ENCODE measurements at places on chromosomes 13 and 19. TPM values are rescaled to one million over a fixed set of nuclear protein-coding genes. Genes with fewer than 3 reads are reported as not detected.

SMIM24 gene
- total RNA-seq, result not detected

DNA sequence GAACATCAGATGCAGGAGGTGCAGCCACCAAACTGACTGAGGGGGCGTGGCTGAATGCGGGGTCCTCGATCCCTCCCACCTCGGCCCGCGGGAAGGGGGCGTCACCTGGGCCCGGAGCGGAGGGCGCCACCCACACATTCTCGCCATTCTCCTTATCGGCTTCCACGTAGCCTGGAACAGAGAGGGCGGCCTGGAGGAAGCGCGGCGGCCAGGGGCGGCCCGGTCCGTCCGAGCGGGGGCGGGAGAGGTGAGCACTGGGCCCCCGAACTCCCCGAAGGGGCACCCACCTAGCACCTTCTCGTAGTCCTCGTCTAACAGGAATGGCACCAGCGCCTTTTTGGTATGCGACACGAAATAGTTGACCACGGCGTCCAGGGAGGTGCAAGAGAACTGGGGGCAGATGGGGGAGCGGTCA, 11.8 kb downstream of the STAP2 start:
- peaks cover 22% of the 10 kb centered on the region for H3K27me3 ChIP-seq
- peaks cover 3% of the 10 kb centered on the region for H3K4me1 ChIP-seq
- peak overlapping the region; percentile 81 for H3K4me3 ChIP-seq
- no peak overlapping the region for H3K27ac ChIP-seq

DNA sequence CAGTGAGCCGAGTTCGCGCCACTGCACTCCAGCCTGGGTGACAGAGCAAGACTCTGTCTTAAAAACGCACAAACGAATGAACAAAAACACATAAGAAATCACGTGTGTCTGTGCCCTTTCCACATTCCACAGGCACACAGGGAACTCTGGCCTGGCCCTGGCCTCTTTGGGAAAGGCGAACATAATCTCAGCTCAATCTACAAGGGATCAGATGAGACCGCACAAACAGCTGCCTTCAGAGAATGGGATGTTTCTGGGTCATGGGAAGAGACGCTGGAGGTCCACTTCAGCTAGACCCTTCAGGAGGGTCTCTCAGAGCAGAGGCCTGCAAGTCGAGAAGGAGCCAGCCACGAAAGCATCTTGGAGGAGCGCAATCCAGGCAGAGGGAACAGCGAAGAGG, 6.3 kb upstream of the CRTC1 start:
- no peak overlapping the region for H3K4me3 ChIP-seq
- no peaks in the 10 kb centered on the region for H3K36me3 ChIP-seq
- peaks cover 1% of the 10 kb centered on the region for H3K27me3 ChIP-seq
- no peak overlapping the region for H3K27ac ChIP-seq
- DNase-seq, result no peak
- peaks cover 6% of the 10 kb centered on the region for H3K4me1 ChIP-seq

- H3K36me3 ChIP-seq, result peaks cover 22% of the 10 kb centered on the region
- peaks cover 17% of the 10 kb centered on the region for H3K27me3 ChIP-seq
- H3K27ac ChIP-seq, result no peak overlapping the region
- no peak overlapping the region for H3K4me3 ChIP-seq
- H3K4me1 ChIP-seq, result peaks cover 9% of the 10 kb centered on the region
Measured at GRCh38 chr19:51701468-51702100, 8.5 kb downstream of the SPACA6 start.

DNA sequence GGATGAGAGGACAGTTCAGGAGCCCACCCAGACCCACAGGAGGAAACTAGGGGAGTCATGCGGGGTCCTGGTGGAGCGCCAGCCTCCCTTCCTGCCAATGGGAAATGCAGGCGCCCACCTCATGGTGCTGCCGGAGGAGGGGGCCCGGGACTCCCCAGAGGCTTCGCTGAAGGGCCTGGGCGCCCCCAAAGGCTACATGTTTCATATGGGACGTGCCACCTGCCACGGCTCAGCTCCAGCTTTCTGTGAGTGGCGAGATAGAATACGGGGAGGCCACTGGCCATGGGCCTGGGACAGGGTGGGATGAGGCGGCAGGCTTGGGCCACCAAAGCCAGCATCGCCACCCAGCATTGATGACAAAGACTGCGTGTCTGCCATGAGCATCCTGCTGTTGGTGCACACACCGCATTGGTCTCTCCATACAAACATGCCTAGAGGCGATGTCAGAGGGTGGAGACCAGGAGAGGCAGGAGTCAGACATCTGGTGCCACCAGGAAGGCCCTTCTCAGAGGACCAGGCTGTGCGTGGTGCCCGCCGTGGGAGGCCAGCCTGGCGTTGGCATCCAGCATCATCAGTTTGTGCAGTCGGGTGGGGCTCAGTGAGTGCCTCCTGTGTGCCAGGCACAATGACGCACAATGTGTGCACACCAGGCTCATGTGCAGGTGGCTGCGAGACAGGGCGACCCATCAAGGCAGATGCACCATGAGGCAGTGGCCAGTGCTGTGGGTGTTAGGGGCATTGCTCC, 1.2 kb upstream of the F10 start:
- H3K36me3 ChIP-seq, result peaks cover 3% of the 10 kb centered on the region
- peaks cover 17% of the 10 kb centered on the region for H3K27me3 ChIP-seq
- H3K27ac ChIP-seq, result no peak overlapping the region
- peaks cover 6% of the 10 kb centered on the region for H3K4me1 ChIP-seq
- DNase-seq, result peak; percentile 9
- no peak overlapping the region for H3K4me3 ChIP-seq

GRCh38 chr13:74104661-74105275, 29.4 kb downstream of the KLF12 start:
- peaks cover 10% of the 10 kb centered on the region for H3K36me3 ChIP-seq
- no peak overlapping the region for H3K4me3 ChIP-seq
- H3K27ac ChIP-seq, result no peak overlapping the region
- H3K4me1 ChIP-seq, result peaks cover 12% of the 10 kb centered on the region
